ENCODE measurements at places on chromosomes 4 and X. TPM values are rescaled to one million over a fixed set of nuclear protein-coding genes. Genes with fewer than 3 reads are reported as not detected.

DNA sequence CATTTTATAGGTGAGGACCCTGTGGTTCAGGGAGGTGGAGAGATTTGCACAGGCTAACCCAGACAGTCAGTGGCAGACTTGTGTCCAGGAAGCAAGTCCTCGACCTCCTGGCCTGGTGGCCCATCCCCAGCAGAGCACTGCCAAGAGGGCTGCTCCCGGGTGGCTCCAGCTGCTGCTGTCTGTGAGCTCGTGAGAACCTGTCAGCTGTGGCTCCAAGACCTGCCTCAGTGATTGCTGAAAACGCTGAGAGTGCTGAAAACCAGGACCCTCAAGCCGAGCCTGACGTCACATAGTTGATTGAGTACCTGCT lies 74.2 kb downstream of the RTL9 start:
- H3K36me3 ChIP-seq, result no peaks in the 10 kb centered on the region
- DNase-seq, result peak; percentile 83
- H3K27me3 ChIP-seq, result no peaks in the 10 kb centered on the region
- H3K27ac ChIP-seq, result peak overlapping the region; percentile 83

- no peaks in the 10 kb centered on the region for H3K36me3 ChIP-seq
- DNase-seq, result no peak
- no peak overlapping the region for H3K4me3 ChIP-seq
- no peak overlapping the region for H3K27ac ChIP-seq
- no peaks in the 10 kb centered on the region for H3K4me1 ChIP-seq
Measured at GRCh38 chr4:150999086-150999485, 16.0 kb downstream of the LRBA start.

DNA sequence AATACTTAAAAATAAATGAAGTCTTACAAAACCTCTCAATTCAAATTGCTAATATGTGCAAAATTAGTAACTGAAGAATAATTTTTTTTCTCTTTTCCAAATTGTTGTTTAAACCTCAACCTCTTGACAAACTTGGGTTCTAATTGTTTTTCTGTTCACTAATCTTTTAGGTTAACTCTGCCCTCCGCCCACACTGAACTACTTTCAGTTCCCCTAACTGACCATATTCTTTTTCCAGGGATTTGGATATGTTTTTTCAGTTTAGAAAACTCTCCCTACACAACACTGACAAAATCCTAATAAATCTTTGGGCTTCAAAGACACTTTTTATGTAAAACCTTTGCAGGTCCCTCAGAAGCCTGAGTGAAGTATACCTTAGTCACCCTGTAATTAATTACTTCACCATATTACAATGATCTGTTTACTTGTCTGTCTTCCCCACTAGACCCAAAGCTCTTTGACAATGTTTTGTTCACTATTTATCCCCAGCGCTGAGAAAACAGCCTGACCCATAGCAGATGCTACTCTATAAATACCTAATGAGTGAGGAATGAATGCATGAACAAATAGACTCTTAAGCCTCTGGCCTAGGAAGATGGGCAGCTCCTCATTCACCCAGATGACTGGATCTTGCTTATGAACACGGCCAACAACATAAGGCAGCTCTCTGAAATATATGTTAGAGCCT lies 134.9 kb downstream of the MAML3 start:
- no peak for DNase-seq
- no peaks in the 10 kb centered on the region for H3K36me3 ChIP-seq
- H3K27ac ChIP-seq, result no peak overlapping the region
- H3K27me3 ChIP-seq, result no peaks in the 10 kb centered on the region

DNA sequence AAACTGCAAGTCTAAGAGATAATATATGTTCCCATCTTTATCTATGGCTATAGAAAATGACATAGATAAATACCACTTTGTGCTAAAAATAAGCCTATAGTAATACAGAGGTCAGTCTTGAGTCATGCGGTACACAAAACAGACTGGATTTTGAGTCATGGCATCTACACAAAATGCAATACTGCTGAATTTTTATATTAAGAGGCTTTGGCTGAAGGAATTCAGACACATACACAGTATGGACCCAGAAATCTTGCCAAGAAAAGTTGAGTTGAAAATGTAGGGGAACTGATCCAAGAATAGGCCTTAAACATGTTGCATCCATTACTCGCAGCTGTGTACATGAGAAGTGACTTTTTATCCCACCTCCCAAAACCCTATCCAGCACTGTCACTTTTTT lies 184.4 kb downstream of the TENM3 start:
- no peak overlapping the region for H3K4me3 ChIP-seq
- H3K4me1 ChIP-seq, result peaks cover 14% of the 10 kb centered on the region
- no peak overlapping the region for H3K27ac ChIP-seq
- no peaks in the 10 kb centered on the region for H3K27me3 ChIP-seq
- DNase-seq, result no peak

- H3K4me1 ChIP-seq, result peaks cover 31% of the 10 kb centered on the region
- H3K4me3 ChIP-seq, result no peak overlapping the region
- H3K36me3 ChIP-seq, result no peaks in the 10 kb centered on the region
- no peak for DNase-seq
- no peaks in the 10 kb centered on the region for H3K27me3 ChIP-seq
Measured at GRCh38 chr4:169846396-169846795, 88.7 kb upstream of the HPF1 start.

DNA sequence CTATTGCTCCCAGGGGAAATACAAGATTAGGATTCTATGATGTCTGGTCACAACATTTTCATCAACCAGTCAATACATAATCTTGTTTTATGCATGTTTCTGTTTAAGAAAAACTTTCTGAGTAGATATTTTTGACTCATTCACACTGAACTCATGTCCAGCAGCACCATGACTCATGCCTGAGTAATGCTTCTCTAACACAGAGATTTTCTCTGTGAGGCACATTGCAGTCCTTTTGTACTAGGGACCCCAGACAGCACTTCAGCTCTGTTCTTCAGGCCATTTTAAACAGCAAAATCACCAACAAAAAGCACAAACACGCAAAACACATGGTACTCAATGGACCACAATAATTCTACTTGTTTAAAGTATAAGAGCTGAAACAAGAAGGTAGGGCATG lies 83.6 kb downstream of the MXRA5 start:
- DNase-seq, result peak; percentile 64
- H3K27ac ChIP-seq, result peak overlapping the region; percentile 71

DNA sequence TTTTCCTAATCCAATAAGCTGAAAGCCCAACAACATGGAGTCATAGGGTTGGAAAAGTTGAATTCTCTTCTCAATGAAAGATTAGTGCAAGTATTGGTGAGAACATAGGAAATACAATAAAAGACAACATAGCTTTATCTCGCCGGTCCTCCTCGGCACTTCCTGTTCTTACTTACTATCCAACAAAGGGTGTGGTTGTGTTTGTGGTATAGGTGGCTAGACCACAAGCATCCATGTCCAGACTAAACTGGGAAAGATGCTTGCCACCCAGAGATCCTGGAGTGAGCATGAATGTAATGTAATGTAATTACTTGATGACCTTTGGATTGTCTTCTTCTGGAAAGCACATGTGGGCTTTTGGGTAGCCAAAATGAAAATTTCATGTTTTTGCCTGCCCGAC lies 223.8 kb downstream of the CPE start:
- no peak overlapping the region for H3K27ac ChIP-seq
- peaks cover 35% of the 10 kb centered on the region for H3K4me1 ChIP-seq
- H3K27me3 ChIP-seq, result no peaks in the 10 kb centered on the region
- H3K36me3 ChIP-seq, result no peaks in the 10 kb centered on the region
- H3K4me3 ChIP-seq, result no peak overlapping the region
- DNase-seq, result peak; percentile 5

DNA sequence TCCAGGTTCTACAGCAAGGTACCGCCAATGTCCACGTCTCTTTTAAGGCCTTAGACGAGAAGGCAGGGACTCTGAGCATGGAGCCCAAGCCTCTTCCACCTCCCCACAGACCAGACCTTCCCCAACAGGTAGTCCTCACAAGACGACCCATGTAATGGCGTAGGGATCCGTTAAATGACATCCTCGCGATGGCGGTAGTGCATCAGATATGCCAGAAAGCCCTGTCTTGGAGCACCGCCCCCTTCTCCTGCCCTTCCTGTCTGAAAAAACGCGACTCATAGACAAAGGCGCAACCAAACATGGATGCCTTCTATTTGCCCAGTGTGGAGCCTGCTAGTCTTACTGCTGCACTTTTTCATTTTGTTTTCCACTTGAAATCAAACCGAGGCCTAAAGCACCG lies 185.4 kb downstream of the OR13H1 start:
- H3K27ac ChIP-seq, result no peak overlapping the region
- H3K36me3 ChIP-seq, result no peaks in the 10 kb centered on the region
- DNase-seq, result no peak

DNA sequence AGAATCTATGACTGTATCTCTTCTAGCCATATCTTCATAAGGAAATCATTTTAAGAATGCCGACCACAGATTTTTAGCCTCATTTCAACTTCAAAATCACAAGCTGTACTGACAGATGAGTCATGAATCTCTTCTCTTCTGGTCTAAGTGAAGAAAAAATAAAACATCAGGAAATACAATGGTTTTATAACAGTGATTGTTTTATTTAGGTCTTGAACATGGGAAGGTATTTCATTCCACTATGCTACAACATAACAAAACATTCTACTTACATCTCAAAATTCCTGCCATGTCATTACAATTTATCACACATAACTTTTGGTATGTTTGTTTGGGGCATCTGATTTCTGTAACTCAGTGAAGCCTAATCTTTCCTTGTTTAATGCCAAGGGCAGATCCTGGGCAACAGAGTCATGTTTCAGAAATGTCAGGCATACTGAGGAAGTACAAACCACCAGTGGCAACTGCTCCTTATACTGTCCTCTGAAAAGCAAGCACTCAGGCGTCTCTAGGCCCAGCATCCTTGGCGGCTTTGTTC lies 325.0 kb downstream of the PDHA2 start:
- peaks cover 16% of the 10 kb centered on the region for H3K4me1 ChIP-seq
- H3K27me3 ChIP-seq, result peaks cover 2% of the 10 kb centered on the region
- H3K36me3 ChIP-seq, result no peaks in the 10 kb centered on the region
- peak; percentile 51 for DNase-seq

DNA sequence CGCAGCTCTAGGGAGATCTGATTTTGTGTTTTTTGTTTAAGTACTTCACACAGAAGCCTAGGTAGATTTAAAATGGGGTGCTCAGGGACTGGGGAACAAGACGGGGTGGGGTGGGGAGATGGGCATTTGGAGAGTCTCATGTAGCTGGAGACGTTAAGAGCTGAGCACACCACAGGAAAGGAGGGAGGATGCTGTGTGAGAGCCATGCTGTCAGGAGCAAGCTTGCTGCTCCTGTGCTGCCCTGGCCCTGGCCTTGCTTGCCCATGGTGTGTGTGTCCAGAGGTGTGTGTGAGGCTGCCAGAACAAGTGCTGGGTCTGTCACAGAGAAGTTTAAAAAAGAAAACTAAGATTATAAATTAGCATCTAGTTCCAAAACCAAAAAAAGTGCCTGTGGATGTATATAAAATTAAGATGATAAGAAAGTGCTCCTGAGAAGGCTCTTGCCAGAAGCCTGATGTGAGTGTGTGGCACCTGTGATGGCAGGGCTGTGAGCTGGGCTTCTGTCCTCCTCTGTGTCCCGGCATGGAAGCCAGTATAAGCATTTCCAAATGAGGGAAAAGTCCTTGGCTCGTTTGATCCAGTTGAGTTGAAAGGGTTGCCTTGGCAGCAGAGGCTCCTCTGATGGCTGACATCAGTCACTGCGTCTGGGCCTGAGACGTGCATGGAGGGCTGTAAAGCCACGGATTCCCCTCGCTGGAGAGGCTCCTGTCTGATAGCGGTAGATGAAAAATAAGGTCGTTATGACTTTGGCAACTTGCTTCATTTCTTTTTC lies 63.5 kb downstream of the NELFA start:
- no peak for DNase-seq
- H3K27ac ChIP-seq, result no peak overlapping the region
- no peaks in the 10 kb centered on the region for H3K27me3 ChIP-seq
- H3K4me1 ChIP-seq, result no peaks in the 10 kb centered on the region
- no peak overlapping the region for H3K4me3 ChIP-seq
- H3K36me3 ChIP-seq, result peaks cover 55% of the 10 kb centered on the region

GRCh38 chrX:150813922-150814321 lies 84.5 kb downstream of the CD99L2 start:
- H3K36me3 ChIP-seq, result no peaks in the 10 kb centered on the region
- no peak for DNase-seq
- no peaks in the 10 kb centered on the region for H3K4me1 ChIP-seq
- H3K27me3 ChIP-seq, result no peaks in the 10 kb centered on the region
- no peak overlapping the region for H3K4me3 ChIP-seq

DNA sequence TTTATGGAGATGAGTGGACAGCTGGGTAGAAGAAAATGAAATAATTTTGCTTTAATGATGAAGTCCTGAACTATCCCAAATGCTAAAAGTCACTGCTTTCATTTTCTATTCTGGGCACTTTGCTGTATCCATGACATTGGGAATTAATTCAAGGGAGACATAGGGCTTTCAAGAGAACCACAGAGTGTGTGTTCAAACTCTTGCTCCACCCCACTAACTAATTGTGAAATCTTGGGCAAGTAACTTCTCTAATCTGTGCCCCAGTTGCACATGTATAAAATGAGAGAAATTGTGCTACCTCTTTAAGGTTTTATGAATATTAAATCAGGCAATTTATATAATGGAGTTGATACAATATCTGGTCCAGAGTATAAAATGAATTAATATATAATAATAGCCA lies 1422.0 kb downstream of the ADGRL3 start:
- no peaks in the 10 kb centered on the region for H3K4me1 ChIP-seq
- no peak for DNase-seq
- no peaks in the 10 kb centered on the region for H3K36me3 ChIP-seq
- H3K27me3 ChIP-seq, result no peaks in the 10 kb centered on the region

GRCh38 chrX:54029529-54030143 lies 14.6 kb downstream of the PHF8 start:
- H3K4me3 ChIP-seq, result no peak overlapping the region
- H3K27me3 ChIP-seq, result no peaks in the 10 kb centered on the region
- H3K36me3 ChIP-seq, result peaks cover 3% of the 10 kb centered on the region
- DNase-seq, result no peak
- H3K4me1 ChIP-seq, result no peaks in the 10 kb centered on the region
- H3K27ac ChIP-seq, result no peak overlapping the region

- no peak overlapping the region for H3K27ac ChIP-seq
- no peak overlapping the region for H3K4me3 ChIP-seq
- no peak for DNase-seq
Measured at GRCh38 chr4:100889401-100889800, 371.6 kb upstream of the EMCN start.

DNA sequence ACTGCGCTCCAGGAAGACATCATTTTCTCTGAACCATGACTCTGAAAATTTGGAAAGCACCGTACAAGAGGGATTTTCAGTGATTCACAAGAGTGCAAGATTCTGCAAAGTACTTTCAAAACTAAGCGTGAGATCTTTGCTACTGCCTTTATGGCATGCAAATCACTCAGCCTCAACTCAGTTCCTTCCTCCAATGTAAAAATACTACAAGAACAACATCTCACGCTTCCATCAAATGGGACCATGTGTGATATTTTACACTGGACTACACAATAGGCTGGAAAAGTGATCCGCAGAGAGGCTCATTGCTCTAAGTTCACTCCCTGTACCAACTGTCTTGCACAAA lies 674 bp upstream of the IL15 start:
- peaks cover 4% of the 10 kb centered on the region for H3K4me1 ChIP-seq
- no peak for DNase-seq
- H3K27ac ChIP-seq, result peak overlapping the region; percentile 96
- H3K36me3 ChIP-seq, result no peaks in the 10 kb centered on the region

PPP1R2C gene
- total RNA-seq, result not detected

LRCH2 gene
- total RNA-seq, result 17.9 TPM

NPNT gene
- total RNA-seq, result 71.8 TPM

GLRA3 gene
- not detected for total RNA-seq

GPRASP1 gene
- 2.3 TPM for total RNA-seq

NLRP2B gene
- not detected for total RNA-seq

CDKL5 gene
- 5.4 TPM for total RNA-seq

GRK4 gene
- total RNA-seq, result 3.8 TPM

NXF3 gene
- not detected for total RNA-seq

STK26 gene
- 78.0 TPM for total RNA-seq

JCHAIN gene
- not detected for total RNA-seq

CFAP47 gene
- not detected for total RNA-seq
